ENCODE measurements at places on chromosomes 3 and 15.

DNA sequence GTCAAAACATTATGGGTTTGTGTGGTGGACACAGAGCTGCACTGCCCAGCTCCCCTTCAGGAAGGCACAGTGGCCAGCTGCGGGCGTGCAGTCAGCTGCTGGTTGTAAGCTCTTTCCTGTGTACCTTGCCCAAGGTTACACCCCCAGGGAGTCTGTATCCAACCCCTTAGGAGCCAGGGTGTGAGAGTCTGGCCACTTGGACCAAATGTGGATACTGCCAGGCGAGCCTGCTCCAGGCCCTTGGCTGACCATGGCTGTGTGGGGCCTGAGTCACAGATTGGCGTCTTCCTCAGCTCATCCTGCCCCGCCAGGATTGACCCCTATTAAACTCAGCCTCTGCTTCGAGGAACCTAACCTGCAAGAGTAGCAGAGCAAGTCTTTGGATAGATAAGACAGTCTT, 56.9 kb downstream of the ABHD5 start:
- DNase-seq: no peak

DNA sequence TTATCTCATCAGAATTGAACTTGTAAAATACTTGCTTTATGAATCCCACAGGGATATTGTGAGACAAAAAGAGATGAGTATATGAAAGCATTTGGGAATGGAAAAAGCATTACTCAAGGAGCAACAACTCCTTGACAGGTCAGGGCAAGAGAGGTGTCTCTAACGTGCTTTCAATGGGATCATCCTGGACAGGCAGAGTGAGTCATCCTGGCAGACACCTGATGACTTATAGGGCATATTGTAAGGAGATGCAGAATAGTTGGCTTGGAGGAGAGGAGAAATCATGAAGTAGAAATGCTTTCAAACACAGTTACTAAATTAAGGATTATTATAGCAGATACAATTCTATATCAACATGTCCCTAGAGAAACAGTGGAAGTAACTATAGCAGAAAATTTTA, 71.9 kb upstream of the THSD4 start:
- DNase-seq: no peak

GRCh38 chr3:115806501-115806900, 183.2 kb downstream of the GAP43 start:
- no peak for DNase-seq

- no peak for DNase-seq
These were observed 52.9 kb downstream of the BSN start for GRCh38 chr3:49607105-49607591.

DNA sequence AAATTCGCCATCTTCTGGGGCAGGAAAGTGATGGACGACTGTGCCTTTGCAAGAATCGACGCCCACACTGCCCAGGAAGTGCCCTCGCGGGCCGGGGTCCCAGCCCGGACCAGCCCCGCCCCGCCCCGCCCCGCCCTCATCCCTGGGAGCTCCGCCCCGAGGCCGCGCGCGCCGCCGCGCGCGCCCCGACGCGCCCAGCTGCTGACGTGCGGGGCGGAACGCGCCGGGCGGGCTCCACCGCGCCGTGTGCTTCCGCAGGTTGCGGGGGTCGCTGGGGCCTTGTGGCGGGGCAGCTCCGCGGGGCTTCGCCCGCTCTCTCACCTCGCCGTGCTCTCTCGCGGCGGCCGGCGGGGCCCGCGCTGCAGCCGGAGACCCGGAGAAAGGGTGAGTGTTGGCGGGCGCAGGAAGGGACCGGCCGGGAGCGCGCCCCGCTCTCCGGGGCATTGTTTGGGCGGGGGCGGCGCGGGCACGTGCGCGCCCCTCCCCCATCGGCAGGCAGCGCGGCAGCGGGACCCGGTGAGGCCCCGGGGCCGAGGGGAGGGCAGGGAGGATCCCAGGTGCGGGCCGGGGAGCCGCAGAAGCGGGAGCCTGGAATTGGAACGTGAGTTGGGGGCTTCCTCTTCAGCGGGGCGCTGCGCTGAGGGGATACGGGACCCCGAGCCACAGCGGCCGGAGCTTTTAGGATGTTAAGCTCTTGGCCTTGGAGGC, at the start of gene YEATS2:
TSS of gene YEATS2 (plus strand) at position 188 of the 708 bp plus-strand sequence. CDS start 17,366 bp downstream, outside the sequence.
- peak; percentile 34 for DNase-seq

DNA sequence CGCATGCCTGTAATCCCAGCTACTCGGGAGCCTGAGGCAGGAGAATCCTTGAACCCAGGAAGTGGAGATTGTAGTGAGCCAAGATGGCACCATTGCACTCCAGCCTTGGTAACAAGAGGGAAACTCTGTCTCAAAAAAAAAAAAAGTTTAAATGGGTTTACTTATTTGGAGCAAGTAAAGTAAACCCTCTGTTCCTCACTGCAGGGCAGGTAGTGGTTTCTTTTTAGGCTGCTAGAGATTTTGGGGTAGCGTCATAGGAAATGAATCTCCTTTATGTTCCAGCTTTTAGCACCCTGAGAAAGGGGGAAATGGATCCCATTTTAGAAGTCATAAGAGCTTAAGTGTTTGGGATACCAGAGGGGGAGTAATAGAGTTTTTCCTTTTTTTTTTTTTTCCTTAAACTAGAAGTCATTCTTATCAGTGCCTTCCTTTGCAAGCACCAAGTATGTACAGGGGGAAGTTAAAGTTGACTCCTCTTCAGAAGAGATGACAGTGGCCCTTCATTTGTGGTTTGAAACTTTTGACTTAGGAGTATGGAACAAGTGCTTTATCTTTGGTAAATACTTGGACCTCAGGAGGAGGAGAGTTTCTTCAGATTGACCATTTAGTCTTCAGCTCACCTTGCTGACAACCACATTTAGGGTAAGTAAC, 8.0 kb downstream of the PXK start:
- DNase-seq: no peak

DNA sequence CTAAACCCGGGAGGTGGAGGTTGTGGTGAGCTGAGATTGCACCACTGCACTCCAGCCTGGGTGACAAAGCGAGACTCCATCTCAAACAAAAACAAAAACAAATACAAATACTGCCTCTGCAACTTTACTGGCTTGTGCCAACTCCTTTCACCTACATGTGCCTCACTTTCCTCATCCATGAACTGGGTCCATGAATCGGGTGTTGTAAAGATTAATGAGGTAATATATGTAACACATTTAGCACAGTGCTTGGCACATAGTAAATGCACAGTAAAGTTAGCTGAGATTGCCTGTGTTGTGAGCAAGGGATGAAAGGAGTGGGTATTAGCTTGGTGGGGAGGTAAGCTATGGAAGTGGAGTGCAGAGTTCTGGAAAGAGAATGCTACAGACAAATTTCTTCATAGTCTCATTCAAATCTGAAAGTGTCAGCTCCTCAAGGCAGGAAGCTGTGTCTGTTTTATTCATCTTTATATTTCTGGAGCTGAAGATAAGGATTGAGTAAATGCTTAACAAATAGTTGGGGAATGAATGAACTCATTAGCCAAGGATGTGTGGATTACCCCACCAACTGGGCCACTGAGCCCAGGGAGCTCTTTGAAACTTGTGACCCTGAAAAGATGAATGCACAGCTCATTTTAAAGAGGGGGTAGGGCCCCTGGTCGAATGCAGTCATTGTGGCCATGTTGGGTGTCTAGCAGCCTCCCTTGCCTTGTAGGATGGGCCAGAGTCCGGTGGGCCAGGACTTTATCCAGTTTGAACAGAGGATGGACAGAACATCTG, 7.7 kb upstream of the CDCP1 start:
- no peak for DNase-seq

DNA sequence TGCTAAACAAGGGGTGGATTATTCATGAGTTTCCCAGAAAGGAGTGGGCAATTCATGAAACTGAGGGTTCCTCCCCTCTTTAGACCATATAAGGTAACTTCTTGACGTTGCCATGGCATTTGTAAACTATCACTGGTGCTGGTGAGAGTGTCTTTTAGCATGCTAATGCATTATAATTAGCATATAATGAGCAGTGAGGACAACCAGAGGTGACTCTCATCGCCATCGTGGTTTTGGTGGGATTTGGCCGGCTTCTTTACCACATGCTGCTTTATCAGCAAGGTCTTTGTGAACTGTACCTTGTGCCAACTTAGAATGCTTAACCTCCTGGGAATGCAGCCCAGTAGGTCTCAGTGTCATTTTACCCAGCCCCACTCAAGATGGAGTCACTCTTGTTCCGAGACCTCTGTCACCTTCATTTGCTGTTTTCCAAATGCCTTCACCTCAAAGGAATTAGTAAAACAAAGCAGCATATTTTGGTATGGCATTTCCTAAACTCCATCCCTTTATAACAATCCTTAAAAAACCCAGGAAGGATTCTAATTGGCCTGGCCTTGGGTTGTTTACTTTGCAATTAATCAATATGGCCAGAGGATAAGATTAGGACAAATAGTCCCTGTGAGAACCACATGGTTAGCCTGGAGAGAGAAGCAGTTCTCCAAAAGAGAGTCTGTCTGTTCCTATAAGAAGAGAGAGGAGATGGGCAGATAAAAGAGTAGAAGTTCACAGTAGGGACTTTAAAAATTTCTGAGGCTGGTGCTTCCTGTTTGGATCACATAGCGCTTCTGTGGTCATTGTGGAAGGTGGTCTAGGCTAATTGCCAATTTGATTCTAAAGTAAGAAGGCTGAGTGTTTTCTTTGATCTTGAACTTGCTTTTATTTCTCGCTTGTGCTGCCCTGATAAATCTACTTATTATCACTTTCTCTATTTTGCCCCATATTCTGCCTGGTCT, 155.2 kb upstream of the EOMES start:
- no peak for DNase-seq

DNA sequence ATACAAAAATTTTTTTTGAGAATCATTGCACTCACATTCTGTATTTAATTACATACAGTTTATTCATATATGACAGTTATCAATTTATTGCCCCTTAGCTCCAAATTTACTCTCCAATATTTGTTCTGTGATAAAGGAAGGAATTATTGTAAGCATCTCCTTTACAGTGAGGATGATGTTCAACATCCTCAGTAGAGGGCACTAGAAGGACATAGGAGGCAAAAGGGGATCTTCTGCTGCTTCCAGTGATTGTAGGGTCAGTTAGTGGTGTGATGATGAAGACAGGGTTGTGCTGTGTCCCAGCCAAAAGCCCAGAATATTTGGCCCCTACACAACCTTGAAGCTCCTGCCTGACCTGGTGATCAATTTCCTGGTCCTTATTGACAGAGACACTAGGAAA, 89.9 kb upstream of the DCBLD2 start:
- no peak for DNase-seq

GRCh38 chr15:75107908-75108838, 84.8 kb downstream of the PPCDC start:
- DNase-seq: peak; percentile 38

GRCh38 chr3:159038405-159038804, 236.6 kb downstream of the MFSD1 start:
- no peak for DNase-seq

DNA sequence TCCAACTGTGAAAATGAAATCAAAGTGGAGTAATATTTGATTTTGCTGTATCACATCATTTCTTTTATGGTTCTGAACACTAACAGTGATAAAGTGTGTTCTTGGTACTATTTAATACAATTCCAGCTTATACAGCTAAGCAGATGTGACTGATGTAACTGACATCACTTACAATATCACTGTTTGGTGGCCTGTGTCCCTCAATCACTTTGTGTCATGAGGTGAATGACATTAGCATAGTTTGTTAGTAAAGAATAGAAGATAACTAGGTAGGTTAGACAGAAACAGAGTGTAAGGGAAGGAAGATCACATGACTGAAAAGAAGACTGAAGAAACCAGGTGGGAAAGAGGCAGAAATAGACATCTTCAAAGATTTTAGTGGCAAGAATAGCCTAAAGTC, 138.7 kb downstream of the AQP9 start:
- DNase-seq: no peak

DNA sequence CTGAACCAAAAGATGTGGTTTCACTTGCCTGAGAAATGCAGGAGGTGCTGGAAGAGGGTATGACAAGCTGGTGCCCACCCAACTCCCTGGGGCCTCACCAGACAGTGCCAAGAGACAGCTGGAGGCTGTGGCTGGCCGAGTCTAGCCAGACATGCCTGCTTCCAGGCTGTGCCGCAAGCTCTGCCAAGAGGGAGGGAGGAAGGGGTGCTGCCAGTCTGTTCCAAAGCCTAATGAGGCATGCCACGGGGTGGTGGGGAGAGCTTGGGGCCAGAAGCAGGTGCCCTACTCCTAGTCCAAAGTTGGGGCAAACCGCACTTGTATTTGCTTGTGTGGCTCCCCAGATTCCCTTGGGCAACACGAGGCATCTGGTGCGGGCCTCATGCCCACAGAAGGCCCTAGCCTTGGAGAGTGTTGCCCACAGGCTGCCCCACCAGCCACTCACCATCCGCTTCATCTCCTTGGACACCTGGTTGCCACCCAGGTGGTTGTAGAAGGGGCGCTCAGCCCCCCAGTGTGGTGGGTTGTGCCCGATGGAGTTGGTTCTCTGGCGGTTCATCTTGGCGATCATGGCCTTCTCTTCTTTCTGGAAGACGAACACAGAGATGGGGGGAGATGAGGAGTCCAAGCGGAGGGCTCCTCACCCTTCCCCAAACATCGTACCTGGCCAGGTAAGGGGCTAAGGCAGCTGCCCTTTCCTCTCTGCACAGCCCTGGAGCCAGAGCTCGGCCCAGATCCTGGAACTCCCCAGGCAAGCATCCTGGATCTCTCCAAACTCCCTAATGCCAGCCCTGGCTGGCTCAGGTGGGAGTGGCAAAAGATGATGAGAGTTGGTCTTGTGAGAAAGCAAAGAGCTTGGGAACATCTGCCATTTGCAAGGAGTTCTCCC, 123.4 kb downstream of the SEC22A start:
- no peak for DNase-seq

DNA sequence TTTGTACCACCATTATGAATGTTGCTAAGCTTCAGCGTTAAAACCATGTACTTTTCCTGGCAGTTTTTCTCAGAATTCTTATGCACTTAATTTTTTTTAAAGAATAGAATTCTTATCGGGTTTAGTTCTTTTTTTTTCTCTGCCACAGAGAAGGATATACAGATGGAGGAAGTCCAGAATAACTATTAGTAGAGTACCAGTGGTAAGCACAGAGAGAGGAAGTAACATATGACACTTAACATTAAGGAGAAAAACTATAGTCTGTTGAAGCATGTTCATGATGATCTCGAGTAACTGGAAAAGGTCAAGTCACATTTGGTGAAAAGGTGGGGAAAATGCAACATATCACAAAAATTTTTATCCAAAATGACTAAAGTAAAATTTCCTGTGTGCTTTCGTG, 68.9 kb downstream of the RNF13 start:
- no peak for DNase-seq

DNA sequence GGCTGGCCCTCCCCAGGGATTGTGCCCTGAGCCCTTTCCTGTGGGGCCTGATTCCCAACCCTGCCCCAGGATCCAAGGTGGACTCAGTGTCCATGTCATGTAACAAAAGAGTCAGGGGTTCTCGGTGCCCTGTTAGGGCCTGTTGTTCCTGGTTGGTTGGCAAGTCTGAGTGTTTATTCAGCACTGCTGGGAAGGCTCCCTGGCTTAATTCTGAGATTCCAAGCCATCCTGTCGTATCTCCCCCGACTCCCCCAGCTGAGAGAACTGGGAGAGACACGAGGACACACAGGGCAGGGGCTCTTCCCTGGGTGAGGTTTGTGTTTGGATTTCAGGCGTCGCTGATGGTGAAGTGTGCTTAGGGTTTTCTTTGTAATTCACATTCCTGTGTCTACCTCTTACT, 78.3 kb downstream of the EEFSEC start:
- no peak for DNase-seq

Measured in stimulated activated CD8-positive, alpha-beta memory T cell treated with anti-CD3 and anti-CD28 coated beads, Interleukin-2, amount 100 ng/mL, for 1 hour (primary cell).